Mesenteric fat pad (tissue), 1 donor: ENCODE measurements at places on chromosomes 2 and 18. TPM values are rescaled to one million over a fixed set of nuclear protein-coding genes. Genes with fewer than 3 reads are reported as not detected.

Gene SH3BP4
- total RNA-seq: 20.5 TPM

Gene LOXL3
- 8.2 TPM for total RNA-seq

Gene COL4A3
- 0.67 TPM for total RNA-seq

Gene MAPK4
- not detected for total RNA-seq

DNA sequence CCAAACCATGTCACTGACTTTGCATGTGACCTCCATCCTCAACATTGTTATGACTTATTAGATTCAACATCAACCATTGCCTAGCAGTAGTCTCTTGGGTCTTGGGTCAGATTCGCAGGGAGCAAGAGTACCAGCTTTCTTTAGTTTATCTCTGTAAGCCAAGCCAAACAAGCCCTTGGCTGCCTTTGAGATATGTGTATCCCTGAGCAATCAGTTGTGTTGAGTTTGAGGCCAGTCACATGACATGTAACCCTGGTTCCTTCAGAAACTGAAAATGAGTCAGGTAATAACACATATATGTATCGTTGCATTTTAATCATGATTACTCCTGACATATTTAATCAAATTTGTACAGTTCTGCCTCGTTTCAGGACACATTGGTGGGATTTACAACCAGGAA lies 173.3 kb downstream of the PARD3B start:
- no peak for DNase-seq

GRCh38 chr2:178282075-178282815 lies 87.9 kb downstream of the OSBPL6 start:
- no peak for DNase-seq

DNA sequence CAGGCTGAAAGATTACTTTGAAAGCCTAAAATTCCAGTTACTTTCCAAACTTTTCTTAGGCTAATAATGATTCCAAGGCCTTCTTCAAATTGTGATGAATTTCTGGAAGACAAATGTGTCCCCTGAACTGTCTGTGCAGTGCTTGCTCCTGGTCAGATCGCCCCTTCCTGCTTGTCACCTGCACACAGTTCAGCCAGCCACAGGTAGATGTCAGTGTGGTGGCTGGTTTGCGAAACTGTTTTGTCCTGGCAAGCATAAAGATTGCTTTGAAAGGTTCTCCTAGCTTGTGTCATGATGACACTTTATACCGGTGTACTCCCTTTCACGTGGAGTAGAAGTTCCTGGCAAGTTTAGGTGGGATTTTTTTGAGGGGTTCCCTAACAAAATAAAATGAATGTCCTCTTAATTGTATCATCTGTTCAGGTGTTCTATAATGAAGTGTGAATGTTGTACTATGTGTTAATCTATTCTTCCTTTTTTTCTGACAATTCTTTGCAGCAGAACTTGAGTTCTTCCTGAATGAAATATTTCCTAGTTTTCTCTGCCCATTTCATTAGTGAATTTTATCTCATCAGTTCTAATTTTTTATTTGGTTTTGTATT lies 298.8 kb downstream of the ZNF407 start:
- no peak for DNase-seq

- no peak for DNase-seq
These were observed 267.6 kb downstream of the SRBD1 start for GRCh38 chr2:45343251-45344017.

- DNase-seq: no peak
These were observed 318.4 kb downstream of the AGAP1 start for GRCh38 chr2:235812185-235812665.

GRCh38 chr2:53964257-53964952 lies 6.4 kb downstream of the PSME4 start:
- no peak for DNase-seq

DNA sequence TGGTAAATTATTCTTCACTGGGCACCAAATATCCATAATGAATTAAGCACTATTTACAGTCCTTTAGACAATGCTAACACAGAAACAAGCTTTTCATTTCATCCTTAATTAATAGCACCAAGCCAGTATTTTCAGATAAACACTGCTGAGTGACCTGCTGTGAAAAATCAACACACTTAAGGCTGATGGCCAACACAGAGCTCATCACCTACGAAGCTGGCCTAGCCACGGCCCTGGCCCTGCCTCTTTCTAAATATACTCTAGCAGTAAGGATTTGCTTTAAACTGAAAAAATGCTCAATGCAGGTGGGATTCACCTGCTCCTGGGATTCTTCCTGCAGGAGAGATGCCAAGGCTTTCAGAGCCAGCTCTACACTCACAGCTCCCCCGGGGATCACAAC lies 18.4 kb downstream of the CYB5A start:
- no peak for DNase-seq

DNA sequence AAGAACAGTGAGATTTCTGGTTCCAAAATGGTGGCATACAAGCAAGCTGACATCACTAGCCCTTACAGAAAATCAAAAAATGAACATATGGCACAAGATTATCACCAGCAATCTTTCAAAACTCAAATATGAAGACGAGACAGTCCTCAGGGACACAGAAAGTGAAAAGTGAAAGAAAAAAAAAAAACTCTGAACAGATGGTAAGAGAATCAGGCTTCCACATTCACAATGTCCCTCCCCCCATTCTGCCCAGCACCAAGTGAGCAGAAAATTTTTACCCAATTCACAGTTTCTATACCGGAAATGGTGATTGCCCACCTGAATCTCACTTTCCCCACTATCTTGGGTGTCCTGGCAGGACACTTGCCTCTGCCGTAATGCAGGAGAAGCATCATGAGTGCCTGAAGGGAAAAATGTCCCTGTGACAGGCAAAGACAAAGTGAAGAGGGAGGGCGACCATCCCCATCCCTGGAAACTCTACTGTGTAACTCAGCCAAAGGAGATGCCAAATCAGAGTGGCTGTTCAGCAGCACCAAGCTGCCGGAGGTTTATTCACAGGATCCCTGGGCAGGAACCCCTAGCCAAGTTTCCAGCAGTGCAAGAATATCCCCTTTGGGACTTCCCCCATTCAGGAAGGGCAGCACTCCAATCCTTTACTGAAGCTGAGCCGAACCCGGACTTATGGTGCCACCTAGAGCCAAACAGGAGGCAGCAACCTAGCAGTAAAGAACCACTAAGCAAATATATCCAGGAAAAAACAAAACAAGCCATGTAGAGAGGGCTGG lies 312.2 kb downstream of the LRATD1 start:
- DNase-seq: no peak

GRCh38 chr2:238424313-238424700 lies 2.4 kb upstream of the ASB1 start:
- DNase-seq: no peak
